ENCODE measurements at places on chromosomes 2 and 18. TPM values are rescaled to one million over a fixed set of nuclear protein-coding genes. Genes with fewer than 3 reads are reported as not detected.

The KCNS3 gene
- not detected for polyA plus RNA-seq

The CDCA7 gene
- polyA plus RNA-seq = 0.78 TPM

The TLX2 gene
- polyA plus RNA-seq = not detected

The MAB21L4 gene
- not detected for polyA plus RNA-seq

The FSHR gene
- 0.36 TPM for polyA plus RNA-seq

The BMP10 gene
- not detected for polyA plus RNA-seq

The TPGS2 gene
- polyA plus RNA-seq = 217 TPM

The SCN2A gene
- 55.0 TPM for polyA plus RNA-seq

The PIEZO2 gene
- 0.12 TPM for polyA plus RNA-seq
